ENCODE measurements at places on chromosomes 1 and 21.

GRCh38 chr21:17925899-17926298 lies 106.7 kb upstream of the C21orf91 start:
- DNase-seq: no peak
- no peak overlapping the region for H3K27ac ChIP-seq
- no peak overlapping the region for H3K4me3 ChIP-seq

DNA sequence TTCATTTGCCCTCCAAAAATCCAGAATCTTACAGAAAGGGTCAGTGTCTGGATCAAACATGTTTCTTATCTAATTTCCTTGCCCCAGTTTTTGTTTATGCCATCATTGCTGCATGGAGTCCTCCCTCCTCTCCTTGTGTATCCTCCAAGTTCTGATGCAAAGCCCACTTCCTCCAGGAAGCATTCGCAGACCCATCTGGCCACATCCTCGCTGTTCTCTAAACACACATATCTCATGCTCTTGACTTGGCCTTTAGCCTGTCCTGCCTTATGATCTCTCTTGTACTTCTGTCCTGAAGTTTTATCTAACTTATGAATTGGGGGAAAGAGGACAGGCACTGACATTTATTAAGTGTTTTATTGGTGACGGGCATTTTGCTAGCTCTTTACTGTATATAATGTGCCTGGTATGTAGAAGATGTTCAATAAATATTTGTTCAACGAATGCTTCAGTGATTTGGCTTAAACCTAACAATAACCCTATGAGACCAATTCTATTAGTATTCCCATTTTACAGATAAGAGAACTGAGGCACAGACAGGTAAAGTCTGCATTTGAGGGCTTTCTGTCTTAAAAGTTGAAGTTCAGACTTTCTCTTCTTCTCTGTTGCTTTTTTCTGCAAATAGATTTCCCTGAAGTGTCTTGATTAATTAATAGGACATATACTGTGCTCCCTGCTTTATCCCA lies 19.2 kb upstream of the ID3 start:
- H3K4me3 ChIP-seq: no peak overlapping the region
- peaks cover 6% of the 10 kb centered on the region for H3K4me1 ChIP-seq
- H3K27me3 ChIP-seq: no peaks in the 10 kb centered on the region
- H3K36me3 ChIP-seq: no peaks in the 10 kb centered on the region
- no peak overlapping the region for H3K27ac ChIP-seq

- H3K4me3 ChIP-seq: peak overlapping the region; percentile 73
- peaks cover 15% of the 10 kb centered on the region for H3K36me3 ChIP-seq
- H3K27ac ChIP-seq: peak overlapping the region; percentile 95
- peaks cover 37% of the 10 kb centered on the region for H3K4me1 ChIP-seq
Measured at GRCh38 chr1:234724516-234725176, 114.7 kb upstream of the IRF2BP2 start.

DNA sequence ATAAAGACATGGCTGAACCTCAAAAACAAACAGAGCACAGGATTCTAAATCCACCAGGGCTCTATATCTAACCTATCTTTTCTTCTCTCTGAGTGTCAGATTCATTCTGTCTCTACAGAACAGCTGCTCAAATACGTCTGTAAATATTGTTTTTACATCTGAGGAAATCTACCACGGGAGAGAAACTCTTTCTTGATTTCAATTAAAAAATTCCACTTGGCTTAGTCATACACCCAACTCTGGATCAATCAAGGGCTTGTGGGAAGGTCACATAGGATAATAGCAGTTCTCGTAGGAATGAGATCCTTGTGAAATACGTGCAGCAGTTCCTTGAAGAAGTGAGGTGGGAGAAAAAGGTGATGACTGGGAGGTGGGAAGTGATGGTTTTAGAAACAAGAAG lies 1355.7 kb upstream of the ADGRL2 start:
- H3K27me3 ChIP-seq: no peaks in the 10 kb centered on the region
- no peak overlapping the region for H3K4me3 ChIP-seq
- no peak overlapping the region for H3K27ac ChIP-seq
- H3K4me1 ChIP-seq: no peaks in the 10 kb centered on the region

GRCh38 chr1:44447051-44447810 lies 42.2 kb downstream of the RNF220 start:
- H3K27me3 ChIP-seq: peaks cover 14% of the 10 kb centered on the region
- DNase-seq: no peak
- no peaks in the 10 kb centered on the region for H3K4me1 ChIP-seq
- H3K27ac ChIP-seq: no peak overlapping the region
- no peaks in the 10 kb centered on the region for H3K36me3 ChIP-seq
- no peak overlapping the region for H3K4me3 ChIP-seq

DNA sequence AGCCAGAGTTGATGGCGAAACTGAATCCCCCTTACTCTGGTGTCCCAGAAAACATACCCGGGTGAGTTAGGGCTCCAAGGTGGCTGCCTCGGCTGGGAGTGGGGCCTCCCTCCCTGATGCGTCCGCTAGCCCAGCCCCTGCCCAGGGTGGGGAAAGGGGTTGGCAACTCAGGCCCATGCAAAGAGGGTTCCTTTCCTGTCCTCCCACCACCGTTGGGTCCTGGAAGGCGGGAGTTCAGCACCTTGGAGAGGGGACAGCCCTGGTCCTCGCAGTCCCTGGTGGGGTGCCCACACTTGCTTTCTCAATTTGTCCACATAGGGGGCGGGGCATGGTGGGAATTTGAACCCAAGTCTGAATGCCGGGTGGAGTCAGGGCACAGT lies 6.1 kb downstream of the SRM start:
- H3K27me3 ChIP-seq: no peaks in the 10 kb centered on the region
- no peak overlapping the region for H3K4me3 ChIP-seq
- no peak overlapping the region for H3K27ac ChIP-seq
- H3K4me1 ChIP-seq: peaks cover 7% of the 10 kb centered on the region

DNA sequence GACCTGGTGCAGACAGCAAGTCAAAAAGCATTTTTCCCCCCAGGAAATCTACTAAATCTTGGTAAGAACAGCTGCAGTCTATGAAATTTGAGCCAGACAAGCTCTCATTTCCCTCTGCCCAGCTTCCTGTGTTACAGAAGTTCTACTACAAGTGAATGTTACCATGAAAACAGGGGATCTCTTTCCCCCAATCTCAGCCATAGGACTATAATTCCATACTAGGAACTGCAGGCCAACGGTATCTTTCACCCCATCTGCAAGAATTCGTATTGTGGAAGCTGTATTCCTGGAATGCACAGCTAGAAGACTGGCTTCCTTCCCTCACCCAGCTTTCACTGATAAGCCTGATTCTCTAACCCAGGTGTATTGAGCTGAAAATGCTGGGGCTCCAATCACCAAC lies 1655.4 kb downstream of the BRINP3 start:
- H3K27ac ChIP-seq: no peak overlapping the region
- no peaks in the 10 kb centered on the region for H3K4me1 ChIP-seq
- no peak for DNase-seq
- H3K36me3 ChIP-seq: no peaks in the 10 kb centered on the region
- no peak overlapping the region for H3K4me3 ChIP-seq

DNA sequence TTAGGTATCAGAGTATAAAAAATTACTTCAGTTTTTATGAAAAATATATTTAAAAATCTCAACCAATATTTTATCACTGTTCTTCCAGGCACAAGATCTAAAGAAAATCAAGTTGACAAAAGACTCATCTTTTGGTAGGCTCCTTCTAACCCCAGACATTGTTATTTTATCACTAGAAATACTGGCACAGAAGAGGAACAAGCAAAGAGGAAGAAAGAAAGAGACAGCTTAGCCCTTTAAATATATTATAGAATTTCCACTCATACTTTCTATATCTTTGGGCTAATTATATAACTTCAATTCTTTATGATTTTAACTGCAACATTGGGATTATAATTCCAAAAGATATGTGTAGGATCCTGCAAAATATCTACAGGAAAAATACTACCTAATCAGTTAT lies 32.4 kb downstream of the SPTA1 start:
- H3K4me1 ChIP-seq: no peaks in the 10 kb centered on the region
- H3K27ac ChIP-seq: no peak overlapping the region
- no peak for DNase-seq
- H3K27me3 ChIP-seq: peaks cover 6% of the 10 kb centered on the region
- no peaks in the 10 kb centered on the region for H3K36me3 ChIP-seq
- H3K4me3 ChIP-seq: no peak overlapping the region

DNA sequence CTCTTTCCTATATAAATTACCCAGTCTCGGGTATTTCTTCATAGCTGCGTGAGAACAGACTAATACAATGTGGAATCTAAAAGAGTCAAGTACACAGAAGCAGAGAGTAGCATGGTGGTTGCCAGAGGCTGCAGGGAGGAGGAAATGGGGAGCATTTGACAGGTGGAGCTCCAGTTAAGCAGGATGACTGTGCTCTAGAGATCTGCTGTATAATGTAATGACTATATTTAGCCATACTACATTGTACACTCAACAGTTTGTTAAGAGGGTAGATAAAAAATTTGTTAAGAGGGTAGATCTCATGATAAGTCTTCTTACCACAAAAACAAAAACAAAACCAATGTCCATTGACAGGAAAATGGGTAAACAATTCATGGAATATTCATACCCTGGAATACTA lies 82.1 kb downstream of the MT1HL1 start:
- peaks cover 2% of the 10 kb centered on the region for H3K36me3 ChIP-seq
- H3K27me3 ChIP-seq: peaks cover 31% of the 10 kb centered on the region
- no peak overlapping the region for H3K27ac ChIP-seq
- DNase-seq: no peak
- no peaks in the 10 kb centered on the region for H3K4me1 ChIP-seq

GRCh38 chr1:245969283-245969682 lies 537.8 kb downstream of the SMYD3 start:
- H3K4me3 ChIP-seq: no peak overlapping the region
- no peaks in the 10 kb centered on the region for H3K27me3 ChIP-seq
- DNase-seq: no peak
- no peaks in the 10 kb centered on the region for H3K4me1 ChIP-seq
- no peak overlapping the region for H3K27ac ChIP-seq
- H3K36me3 ChIP-seq: no peaks in the 10 kb centered on the region
